GM23338 (cell line): ENCODE measurements at places on chromosomes 2 and 18.

DNA sequence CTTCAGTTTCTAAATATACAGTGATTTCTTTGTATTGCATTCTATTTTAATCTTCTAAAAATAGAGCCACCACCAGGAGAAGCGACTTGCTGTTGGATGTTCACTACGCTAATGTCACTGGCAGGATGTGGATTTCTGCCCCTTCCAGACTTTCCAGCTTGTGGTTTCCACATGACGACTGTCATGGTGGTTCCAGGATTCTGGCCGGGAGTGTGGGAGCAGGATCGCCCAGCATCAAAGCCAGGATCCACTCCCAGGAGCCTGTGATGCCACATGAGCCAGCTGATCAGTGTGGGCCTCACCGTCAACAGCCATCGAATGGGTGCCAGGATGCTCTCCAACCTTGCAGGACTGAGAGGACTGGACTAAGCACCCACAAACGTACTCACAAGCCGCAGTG is 148.8 kb downstream of the HDAC4 start:
- no peak for DNase-seq

DNA sequence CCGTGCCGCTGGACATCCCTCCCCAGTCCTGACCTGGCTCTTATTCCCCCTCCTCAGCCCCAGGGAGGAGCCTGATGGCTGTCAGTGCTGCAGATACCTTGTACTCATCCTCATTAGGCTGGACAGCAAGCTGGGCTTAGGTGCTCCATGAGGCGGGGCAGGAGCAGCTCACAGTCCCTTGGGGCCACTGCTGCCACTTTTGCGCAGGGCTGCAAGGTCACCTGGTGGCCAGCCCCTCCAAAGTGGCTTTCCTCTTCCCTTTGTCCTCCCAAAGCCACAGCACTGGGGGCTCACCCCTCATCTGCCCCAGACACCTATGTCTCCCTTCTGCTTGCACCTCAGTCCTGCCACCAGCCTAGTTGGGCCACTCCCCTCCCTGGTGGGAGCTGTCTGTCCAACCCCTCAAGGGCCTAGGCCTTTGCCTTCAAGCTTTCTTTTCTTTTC is 60.8 kb downstream of the FAM168B start:
- DNase-seq = no peak

GRCh38 chr2:188628989-188629752 is 337.5 kb downstream of the GULP1 start:
- no peak for DNase-seq

DNA sequence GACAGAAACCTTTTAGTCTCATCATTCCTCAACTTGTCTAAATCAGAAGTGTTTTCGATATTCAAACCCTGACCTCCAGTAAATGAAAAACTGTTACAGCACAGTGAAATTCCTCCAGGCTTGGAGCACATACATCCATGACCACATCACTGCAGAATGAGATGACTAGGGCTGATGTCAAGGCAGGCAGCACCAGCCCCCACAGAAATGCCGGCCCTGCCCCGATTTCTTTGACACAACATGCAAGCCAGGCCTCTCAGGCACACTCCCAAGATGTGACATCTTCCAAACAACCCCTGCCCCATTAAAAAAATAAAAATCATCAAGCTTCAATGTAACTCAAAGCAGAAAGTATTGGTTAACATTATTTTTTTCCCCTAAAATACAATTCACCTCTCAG is 103.3 kb downstream of the CTAGE1 start:
- DNase-seq = no peak

DNA sequence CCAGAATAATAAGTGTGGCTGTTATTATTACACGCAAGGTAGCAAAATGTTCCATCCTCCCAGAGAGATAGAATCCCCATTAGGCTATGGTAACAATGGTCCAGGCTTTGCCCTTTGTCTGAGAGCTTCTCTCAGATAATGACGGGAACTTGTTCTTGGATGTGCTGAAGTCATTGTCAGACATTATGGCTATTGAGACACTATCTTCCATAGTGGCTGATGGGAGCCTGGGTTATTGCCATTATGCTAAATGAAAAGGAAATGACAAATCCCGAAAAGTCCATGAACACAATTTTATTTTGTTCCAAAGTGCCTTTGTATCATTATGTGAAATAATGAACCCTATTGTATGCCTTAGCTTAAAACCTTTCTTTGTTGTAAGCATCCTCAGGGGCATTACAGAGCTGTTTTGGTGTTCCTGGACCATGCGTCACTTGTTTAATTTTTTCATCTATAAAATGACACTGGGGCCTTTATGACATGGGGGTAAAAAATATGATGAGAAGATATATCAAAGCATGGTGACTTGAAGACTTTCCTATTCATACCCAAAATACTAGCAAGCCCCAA is 218.5 kb downstream of the KCNS3 start:
- no peak for DNase-seq

DNA sequence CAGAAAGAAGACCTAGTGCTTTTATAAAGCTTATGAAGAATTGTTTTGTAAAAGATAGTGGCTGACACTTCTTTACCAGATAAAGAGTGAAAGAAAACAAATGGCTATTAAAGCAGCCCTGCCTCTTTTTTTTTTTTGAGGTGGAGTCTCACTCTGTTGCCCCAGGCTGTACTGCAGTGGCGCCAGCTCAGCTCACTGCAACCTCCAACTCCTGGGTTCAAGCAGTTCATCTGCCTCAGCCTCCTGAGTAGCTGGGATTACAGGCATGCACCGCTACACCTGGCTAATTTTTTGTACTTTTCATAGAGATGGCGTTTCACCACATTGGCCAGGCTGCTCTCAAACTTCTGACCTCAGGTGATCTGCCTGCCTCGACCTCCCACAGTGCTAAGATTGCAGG is 12.9 kb downstream of the ARPC2 start:
- no peak for DNase-seq

- no peak for DNase-seq
Measured at GRCh38 chr2:170972296-170973224, 43.5 kb downstream of the GORASP2 start.

DNA sequence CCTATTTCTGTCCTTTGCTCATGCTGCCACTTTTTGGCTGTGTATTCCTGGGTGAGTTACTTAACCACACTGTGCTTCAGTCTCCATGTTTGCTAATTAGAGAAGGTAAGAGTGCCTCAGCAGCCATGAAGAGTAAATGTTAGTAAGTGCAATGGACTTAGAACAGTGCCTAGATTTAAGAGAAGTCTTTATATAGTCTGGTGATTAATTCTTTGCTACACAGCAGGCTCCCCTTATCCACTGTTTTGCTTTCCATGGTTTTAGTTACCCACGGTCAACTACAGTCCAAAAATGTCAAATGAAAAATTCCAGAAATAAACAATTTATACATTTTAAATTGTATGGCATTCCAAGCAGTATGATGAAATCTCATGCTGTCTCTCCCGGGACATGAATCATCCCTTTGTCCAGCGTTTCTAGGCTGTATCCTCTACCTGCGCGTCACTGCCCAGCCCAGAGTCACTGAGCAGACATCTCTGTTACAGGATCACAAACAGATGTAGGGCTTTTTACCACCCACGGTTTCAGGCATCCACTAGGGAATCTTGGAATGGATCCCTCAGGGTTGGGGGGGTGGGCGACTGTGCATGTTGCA is 91.0 kb downstream of the CTIF start:
- no peak for DNase-seq

DNA sequence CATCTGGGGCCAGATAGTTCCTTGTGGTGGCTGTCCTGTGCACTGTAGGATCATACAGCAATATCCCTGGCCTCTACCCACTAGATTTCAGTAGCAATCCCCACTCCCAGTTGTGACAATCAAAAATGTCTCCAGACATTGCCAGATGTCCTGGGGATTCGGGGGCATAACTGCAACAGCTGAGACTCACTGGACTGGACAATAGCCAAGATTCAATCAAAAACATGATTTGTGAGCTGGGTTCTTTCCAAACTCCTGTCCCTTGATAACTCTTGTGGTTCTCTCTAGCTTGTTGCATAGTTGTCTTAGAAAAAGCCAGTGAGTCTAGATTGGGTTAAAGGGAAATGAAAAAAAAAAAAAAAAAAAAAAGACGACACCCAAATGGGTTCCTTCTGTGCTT is 293.4 kb downstream of the CELF4 start:
- no peak for DNase-seq

DNA sequence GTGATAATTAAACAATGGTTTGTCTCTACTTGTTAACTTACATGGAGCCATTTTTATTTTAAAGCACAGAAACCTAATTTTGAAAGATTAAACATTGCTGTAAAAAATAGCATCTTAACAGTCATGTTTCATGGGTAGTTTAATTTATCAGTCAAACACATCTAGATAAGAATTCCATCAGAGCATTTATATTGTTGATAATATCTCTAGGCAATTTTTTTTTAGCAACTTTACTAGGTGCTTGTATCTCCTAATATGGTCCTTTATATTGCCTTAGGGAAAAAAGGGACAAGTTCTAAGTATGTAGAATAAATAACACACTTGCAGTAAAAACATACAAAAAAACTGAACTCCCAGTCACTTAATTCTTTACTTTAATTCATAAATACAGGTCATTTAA is 863 bp downstream of the CSRNP3 start:
- no peak for DNase-seq

GRCh38 chr18:8661754-8662559 is 43.4 kb upstream of the MTCL1 start:
- peak; percentile 94 for DNase-seq

GRCh38 chr2:190664240-190664639 is 15.4 kb downstream of the NAB1 start:
- DNase-seq = no peak

GRCh38 chr2:98253461-98254070 is 92.7 kb upstream of the CNGA3 start:
- DNase-seq = no peak

GRCh38 chr18:22191923-22192322 is 22.5 kb downstream of the GATA6 start:
- no peak for DNase-seq

DNA sequence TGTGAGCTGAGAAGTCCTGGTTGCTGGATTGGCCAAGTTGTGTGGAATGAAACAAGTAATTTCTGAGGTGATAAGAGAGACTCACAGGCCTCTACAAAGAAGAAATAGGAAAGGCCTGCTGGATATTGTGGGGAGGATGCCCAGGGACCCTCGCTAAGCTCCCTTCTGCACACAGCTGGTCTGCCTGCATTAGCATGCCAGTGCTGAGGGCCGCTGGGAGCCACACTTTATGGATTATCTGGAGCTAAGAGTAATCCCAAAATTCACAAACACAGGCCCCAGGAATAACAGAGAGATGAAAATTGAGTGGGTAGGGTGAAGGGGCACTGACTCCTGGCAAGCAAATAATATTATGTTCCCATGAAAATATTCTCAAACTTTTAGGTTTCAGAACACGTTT is 114.9 kb upstream of the SIX3 start:
- no peak for DNase-seq

- DNase-seq = no peak
Measured at GRCh38 chr2:9704600-9704999, 73.8 kb upstream of the YWHAQ start.

GRCh38 chr2:33221046-33221784 is 255.2 kb upstream of the RASGRP3 start:
- DNase-seq = no peak

- DNase-seq = no peak
Measured at GRCh38 chr2:113081488-113082210, 13.9 kb downstream of the IL1F10 start.
